Pons (tissue), 1 donor: ENCODE measurements at places on chromosomes 6 and 20.

- DNase-seq: peak; percentile 19
Measured at GRCh38 chr6:45830441-45831139, 185.1 kb downstream of the CLIC5 start.

DNA sequence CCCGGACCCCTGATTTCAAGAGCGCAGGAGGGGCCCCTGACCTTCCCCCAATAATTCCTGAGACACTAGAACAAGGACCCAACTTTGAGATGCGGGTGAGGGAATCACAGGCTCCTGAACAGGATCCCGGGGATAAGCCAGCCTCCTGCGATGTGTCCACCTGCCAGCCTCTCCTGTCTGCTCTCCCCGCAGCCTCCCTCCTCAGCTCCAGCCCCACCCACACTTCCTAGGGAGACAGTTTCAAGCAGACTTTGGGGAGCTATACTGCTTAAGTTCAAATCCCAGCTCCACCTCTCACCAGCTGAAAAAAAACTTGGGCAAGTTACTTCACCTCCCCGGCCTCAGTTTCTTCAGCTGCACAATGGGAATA lies 50.8 kb downstream of the GRM4 start:
- DNase-seq: no peak

- DNase-seq: no peak
Measured at GRCh38 chr6:95286874-95287273, 290.5 kb upstream of the MANEA start.

GRCh38 chr20:47561180-47561579 lies 59.5 kb downstream of the NCOA3 start:
- DNase-seq: no peak

DNA sequence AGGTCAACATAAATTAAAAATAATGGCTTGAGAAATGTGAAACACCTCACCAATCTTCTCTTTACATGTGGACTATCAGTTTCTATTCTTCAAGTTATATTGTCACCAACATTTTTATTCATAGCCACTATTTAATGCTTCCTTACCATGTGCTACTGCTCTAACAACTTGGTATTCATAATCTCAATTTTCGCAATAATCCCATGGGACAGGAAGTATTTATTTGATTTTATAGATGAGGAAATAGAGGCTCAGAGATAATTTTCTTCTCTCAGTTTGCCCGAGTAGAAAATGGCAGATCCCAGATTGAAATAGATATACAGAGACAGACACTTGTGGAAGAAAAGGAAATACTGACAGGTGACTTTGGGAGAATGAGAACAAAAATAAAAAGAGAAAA lies 66.6 kb downstream of the FAM83B start:
- DNase-seq: no peak

DNA sequence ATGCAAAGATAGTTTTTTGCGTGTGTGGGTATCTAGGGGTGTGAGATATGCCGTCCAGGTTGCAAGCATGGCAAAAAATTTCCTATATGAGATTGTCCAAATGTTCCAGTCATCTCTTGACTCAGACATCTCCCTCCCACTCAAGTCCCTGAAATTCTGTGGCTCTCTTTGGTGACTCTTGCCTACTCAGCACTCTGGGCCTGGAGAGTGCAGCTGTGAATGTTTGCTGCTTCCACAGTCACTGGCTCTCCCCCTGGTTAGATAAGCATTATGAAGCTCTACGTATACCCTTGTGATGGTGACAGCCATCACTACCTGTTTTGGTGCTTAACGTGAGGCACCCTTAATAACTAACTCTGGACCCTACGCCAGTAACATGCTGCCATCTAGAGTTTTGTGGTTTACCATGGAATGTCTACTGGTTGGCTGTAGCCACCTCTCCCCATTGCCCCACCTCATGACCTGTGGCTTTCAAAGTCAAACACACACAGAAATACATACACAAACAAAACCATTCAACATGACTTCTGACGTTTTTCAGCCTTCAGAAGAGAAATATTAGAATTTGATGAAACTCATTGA lies 621.9 kb upstream of the CITED2 start:
- DNase-seq: no peak

GRCh38 chr6:106529438-106529837 lies 99.9 kb downstream of the RTN4IP1 start:
- no peak for DNase-seq

DNA sequence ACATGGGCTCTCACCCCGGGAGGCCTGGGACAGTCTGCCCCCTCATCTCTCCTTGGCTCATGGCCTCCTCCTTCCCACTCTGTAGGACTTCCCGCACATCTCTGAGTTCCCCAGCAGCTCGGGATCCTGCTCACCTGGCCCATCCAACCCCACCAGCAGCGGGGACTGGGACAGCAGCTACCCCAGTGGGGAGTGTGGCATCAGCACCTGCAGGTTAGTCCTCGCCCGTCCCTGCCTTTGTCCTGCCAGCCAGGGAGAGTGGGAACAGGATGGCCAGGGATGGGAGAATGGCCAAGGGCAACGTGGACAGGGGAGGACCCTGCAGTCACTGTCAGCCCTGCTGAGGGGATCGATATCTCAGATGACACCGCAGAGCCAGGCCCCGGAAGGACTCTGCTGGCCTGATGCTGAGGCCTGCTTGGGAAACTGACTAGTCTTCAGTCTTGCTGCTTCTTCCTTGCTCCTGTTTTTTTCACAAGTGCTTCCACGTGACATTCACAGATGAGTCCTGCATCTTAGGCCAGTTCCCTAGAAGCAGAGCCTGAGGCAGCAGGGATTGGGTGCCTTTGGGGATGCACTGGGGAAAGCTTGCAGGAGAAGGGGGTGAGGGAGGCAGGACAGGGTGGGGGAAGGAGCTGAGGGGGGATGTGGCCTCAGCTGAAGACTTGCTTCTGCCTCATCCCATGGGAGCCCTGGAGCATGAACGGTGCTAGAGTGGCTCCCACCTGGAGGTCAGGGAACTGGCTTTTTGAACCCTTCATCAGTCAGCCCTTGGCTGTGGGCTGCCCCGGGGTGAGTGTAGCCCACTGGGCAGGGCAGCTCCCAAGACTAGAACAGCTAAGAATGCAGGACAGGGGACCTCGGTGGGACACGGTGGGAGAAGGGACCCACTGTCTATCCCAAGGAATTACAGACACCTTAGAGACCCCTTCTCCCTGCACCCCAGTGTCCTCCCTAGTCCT lies 120.1 kb downstream of the JPH2 start:
- DNase-seq: no peak

DNA sequence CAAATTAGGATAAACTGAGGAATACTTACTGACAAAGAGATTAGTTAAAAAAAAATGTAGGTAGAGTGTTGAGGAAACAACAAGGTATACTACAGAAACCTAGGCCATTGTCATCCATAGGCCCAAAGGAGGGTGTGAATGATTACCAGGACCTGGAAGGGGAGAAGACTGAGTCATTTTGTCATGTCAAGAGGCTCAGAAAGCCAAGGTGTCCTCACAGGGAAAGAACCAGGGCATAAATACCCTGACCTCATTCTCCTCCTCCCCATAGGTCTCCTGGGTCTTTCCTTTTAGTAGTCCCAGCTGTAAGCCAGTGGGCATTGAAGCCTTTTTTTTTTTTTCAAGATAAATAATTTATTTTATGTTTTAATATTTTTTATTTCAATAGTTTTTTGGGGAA lies 582.1 kb upstream of the JAG1 start:
- DNase-seq: no peak

DNA sequence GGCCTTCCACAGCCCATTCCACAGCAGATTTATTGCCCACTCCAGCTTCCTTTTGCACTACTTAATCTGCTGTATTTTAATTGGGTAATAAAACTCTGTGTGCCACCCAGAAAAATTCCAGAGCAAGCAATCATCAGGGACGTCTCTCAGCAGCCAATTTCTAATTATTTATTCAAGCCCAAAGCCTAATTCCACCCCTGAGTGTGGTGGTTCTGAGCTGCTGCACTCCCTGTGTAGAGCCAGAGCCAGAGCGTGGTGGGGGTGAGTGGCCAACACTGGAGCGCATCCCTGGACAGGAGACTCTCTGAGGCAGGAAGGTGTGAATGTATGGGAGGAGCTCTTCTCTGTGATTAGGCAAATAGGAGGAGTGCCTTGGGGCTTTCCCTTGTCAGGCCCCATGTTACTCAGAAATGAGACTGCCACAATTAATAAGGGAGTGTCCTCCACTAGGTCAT lies 66.1 kb downstream of the CD24 start:
- DNase-seq: no peak

DNA sequence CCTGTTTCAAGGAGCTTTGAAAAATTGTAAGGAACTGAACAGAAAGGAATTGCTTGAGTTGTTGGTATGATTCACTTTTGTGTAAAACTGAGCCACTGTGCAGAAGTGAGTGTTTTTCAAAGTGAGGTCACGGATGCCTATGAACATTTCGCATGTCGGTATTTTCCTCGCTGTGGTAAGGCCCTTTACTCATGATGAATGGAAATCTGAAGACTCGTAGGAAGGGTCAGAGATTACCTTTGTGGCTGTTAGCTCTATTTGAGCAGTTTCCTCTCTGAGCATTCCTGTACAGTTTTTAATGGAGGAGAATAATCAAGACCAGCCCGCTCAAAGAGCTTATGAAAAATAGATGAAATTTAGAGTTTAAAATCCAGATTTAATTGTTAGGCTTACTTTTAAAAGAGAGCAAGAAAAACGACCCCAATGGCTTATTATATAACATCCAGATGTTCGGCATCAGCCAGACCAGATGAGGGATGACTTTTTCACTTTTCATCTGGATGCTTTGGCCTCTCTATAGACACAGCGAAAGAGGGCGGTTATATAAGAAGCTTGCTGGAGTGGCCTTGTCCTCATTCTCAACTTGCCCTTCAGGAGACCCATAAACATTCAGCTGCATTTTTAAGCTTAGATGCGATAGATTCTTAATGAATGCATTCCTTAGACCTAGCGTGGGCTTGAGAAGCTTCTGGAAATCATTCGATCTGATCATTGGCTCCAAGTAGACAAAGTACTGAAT lies 99.5 kb downstream of the CD83 start:
- DNase-seq: no peak

- peak; percentile 25 for DNase-seq
Measured at GRCh38 chr6:41784581-41785171, 2.8 kb upstream of the TOMM6 start.

DNA sequence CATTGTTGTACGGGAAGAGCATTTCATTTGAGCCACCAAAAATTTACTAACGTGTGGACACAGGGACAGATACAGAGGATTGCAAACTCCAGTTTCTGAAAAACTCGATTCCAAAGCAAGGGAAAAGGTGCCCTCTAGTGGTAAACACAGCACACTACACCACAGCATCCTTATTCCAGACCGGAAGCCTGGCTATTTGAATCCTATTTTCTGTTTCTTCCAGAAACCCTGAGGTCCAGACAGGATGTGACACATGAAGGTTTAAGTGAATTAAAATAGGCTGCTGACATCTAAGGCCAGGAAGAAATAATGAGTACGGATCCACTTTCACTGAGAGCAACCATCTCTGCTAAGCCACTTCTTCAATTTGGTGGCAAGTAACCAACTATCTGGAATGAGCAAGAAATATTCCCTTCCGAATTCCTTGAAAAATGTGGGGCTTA lies 31.8 kb upstream of the GMPR start:
- DNase-seq: peak; percentile 75

DNA sequence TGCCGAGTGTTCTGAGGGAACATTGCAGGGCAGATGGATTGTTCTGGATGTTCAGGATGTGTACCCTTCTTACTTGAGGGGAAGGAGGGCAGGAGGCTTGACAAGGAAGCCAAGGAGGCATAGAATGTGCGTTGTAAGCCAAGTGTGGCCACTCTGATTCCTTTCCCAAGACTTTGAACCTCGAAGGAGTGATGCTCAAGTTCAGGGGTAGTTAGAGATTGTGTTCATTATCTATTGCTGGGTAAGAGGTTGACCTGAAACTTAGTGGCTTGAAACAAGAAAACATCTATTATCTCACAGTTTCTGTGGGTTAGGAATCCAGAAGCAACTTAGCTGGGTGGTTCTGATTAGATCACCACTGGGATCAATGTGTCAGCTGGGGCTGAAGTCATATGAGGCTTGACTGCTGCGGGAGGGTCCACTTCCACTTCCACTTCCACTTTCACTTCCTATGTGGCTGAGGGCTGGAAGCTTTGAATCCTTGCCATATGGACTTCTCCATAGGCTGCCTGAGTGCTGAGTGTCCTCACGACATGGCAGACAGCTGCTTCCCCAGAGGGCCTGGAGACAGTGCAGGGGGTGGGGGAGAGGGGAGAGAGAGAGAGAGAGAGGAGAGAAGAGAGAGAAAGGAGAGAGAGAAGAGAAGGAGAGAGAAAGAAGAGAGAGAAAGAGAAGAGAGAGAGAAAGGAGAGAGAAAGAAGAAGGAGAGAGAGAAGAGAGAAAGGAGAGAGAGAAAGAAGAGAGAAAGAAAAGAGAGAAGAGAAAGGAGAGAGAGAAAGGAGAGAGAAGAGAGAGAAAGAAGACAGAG lies 6.9 kb upstream of the CD40 start:
- DNase-seq: peak; percentile 77

DNA sequence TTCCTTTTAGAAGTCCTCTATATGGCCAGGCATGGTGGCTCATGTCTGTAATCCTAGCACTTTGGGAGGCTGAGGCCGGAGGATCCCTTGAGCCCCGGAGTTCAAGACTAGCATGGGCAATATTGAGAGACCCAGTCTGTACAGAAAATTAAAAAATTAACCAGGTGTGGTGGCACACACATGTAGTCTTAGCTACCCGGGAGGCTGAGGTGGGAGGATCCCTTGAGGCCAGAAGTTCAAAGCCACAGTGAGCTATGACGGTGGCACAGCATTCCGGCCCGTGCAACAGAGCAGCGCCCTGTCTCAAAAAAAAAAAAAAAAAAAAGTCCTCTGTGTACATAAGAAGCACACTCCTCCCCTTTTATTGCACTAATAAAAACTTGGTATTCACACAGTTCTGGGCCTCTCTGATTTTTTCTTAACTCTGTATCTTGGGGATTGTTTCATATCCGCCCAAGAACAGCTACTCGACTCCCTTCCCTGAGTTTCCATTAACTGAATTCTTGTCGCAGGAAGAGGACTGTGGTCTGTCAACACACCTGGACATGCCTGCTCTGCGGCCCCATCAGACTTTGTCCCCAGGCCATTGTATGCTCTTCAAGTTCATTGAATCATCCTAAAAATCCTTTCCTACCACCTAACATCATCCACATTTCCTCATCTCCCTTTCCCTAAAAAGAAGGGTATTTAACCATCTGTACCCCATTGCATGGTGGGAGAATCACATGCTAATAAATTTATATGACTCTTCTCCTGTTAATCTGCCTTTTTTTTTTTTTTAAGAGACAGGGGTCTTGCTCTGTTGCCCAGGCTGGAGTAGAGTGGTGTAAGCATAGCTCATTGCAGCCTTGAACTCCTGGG lies 25.9 kb upstream of the PPP1R3G start:
- no peak for DNase-seq
